HCT116 (cell line): ENCODE measurements at places on chromosomes 3 and 15. TPM values are rescaled to one million over a fixed set of nuclear protein-coding genes. Genes with fewer than 3 reads are reported as not detected.

The HRH1 gene
- 7.0 TPM for total RNA-seq

The C3orf18 gene
- 10.1 TPM for total RNA-seq

The TRA2B gene
- 172 TPM for total RNA-seq

The PAQR9 gene
- total RNA-seq, result 0.17 TPM

DNA sequence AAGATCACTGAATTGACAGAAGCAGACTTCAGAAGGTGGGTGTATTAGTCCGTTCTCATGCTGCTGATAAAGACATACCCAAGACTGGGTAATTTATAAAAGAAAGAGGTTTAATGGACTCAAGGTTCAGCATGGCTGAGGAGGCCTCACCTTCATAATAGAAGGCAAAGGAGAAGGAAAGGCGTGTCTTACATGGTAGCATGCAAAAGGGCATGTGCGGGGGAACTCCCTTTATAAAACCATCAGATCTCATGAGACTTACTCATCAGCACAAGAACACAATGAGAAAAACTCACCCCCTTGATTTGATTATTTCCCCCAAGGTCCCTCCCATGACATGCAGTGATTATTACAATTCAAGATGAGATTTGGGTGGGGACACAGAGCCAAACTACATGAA is 416.3 kb upstream of the EPHA3 start:
- no peak overlapping the region for H3K4me3 ChIP-seq
- no peaks in the 10 kb centered on the region for H3K27me3 ChIP-seq
- H3K4me1 ChIP-seq, result no peaks in the 10 kb centered on the region
- no peak overlapping the region for H3K27ac ChIP-seq
- DNase-seq, result no peak
- H3K36me3 ChIP-seq, result no peaks in the 10 kb centered on the region; the same call in 1 of the 2 replicates

DNA sequence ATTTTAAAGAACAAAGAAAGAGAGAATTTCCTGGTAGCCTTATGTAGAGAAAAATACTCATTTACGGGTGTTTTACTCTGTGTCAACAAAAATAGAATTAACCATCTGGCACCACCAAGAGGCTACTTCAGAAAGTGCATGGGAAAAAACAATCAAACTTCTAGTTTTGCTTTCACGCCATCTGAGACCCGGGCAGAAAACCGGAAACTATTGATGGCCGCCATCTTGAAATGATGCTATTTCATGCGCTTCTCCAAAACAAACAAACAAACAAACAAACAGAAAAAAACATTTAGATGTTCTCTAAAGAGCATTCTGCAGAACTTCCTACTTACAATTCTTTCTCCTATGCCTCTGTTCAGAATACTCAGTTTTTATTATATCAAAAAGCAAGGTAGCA is 49.4 kb upstream of the SYNPR start:
- H3K27me3 ChIP-seq, result no peaks in the 10 kb centered on the region
- DNase-seq, result peak; percentile 16
- no peaks in the 10 kb centered on the region for H3K4me1 ChIP-seq

GRCh38 chr3:732326-732928 is 360.4 kb upstream of the CNTN6 start:
- H3K27ac ChIP-seq, result no peak overlapping the region
- H3K36me3 ChIP-seq, result no peaks in the 10 kb centered on the region
- H3K4me3 ChIP-seq, result no peak overlapping the region
- DNase-seq, result no peak
- H3K4me1 ChIP-seq, result no peaks in the 10 kb centered on the region
